Activated CD4-positive, alpha-beta T cell treated with anti-CD3 and anti-CD28 coated beads, Interleukin-2, amount 50 U/mL, for 48 hours (primary cell): ENCODE measurements at places on chromosomes 6 and 20.

- DNase-seq, result no peak
Measured at GRCh38 chr6:149129371-149130077, 188.0 kb upstream of the TAB2 start.

DNA sequence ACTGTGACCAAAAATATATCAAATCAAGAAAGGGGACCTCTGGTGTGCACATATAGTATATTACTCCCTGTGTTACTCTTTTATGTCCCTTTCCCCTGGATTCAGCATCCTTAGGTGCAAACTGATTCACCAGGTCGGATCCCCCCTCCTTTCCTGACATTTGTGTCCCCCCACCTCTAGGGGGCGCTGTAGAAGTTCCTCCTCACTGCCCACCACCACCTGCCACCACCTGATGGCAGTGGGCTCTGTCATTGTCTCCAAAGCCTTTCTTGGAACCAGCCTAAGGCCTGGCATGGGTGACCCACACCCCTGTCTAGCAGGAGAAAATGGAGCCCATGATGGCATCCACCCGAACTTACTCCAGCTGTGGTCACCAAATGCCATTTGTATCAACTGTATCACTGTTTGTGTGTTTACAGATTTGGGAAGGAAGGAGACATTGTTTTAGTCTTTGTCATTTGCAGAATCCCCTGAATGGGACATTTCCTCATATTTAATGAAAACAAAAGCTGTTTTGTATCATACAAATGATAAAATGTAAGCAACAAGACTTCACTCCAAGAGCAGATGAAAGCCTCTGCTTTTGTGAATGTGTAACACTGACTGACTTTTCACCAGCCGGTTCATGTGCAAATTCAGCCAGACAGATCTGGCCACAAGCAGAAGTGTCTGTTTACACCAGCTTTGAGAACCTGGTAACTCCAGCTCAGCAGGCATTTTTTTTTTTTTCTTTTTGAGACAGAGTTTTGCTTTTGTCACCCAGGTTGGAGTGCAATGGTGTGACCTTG lies 66.2 kb downstream of the ARMC2 start:
- peak; percentile 47 for DNase-seq

DNA sequence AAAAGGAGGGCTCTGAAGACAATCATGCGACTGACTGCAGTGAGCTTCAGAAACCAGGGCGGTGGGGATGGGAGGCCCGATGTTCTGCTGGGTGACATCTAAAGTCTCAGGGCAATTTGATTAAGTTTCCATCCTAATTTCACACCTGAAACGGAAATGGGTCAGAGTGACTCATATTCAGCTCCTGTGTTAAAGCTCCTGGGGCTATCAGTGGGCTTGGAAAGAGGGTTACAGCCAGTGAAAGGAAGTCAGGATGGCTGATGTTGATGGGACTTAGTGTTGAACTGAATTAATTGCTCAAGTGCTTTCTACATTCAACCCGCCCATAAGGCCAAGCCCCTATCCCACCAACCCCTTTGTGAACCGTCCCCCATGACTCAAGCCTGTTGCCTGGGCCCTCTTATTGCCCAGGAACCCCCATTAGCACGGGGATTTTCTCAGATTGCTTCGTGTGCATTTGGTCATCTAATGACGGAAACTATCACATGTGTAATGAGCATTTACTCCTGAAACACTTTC lies 47.1 kb upstream of the TBC1D7 start:
- DNase-seq, result peak; percentile 58

DNA sequence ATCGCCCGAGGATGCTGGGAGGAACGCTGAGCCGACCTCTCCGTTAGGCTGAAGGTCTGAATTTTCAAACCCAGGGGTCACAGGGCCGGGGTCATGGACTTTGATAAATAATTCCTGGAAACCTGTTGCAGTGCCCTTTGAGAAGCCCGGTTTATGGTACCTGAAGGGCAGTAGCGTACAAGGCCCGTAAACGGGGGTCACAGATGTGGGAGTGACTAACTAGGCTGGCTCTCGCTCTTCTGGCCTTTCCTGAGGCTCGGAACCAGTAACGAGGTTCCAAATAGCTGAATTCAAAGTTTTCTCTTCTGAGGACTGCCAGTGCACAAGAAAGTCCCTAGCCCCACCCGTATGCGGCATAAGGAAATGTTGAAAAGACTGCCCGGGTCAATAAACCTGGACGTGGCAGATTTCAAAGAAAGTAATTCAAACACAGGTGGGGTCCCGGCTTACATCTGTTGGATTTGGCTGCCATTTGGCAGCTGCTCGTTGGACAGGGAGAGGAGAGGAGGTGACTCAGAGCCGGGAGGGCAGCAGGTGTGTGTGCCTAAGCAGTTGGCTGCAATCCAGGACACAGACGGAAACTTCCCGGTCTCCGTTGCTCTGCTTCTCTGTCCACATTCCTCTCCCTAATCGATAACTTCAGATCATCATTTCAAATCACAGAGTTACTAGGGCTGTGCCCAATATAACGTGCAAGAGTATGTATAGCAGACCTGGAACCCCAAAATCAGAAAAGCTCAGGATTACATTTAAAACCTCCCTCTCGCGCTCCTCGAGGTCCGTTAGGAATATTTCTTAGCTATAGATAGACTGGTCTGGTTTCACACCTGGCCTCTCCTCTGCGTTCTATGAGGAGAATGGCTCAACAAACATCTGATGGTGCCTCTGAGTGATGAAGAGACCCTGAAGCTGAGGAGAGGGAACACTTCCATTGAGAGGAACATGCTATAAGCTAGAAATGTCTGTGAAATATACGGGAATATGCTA lies 765 bp upstream of the GMDS start:
- DNase-seq, result peak; percentile 41

DNA sequence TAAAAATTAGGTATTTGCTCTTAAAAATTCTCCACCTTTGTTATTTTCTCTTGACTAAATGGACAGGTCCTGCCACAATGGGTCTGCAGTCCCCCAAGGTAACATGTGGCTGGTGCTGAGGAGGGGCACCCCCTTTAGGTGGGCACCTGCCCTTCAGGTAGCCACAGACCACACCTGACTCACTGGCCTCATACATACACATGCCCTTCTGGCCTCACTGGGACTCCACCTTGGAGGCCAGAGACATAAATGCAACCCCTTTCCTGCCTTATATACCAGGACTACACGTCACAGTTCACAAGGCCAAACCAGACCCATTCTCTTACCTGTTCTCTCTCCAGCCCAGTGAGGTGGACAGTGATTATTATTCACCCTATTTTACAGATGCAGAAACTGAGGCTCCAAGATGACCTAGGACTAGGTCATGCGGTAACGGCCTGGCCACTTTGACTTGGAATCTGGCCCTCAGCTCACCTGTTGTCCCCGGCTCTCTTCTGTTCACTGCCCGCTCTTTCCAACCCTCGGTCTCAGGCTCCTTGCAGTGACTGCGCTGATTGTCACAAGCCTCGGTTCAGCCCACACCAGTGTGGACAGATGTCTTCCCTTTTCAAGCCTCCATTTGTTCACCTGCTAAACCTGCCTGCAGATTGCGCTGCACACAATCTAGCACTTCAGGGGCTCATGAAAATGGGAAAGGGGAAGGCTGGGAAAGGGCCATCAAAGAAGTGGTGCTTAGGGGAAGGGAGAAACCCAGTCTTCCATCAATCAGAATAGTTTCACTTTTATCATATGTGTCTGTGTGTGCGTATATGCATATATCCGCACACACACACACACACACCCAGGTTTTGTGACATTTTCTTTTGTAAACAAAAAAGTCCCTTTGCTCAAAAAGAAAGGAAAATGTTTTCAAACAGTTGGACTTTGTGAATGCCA lies 121.7 kb downstream of the BCAS1 start:
- DNase-seq, result no peak

GRCh38 chr20:45306431-45306982 lies at the start of gene RBPJL:
Gene RBPJL, plus strand, starts transcription at chr20:45306840. Its CDS starts 83 bp downstream, at chr20:45306923.
- DNase-seq, result peak; percentile 60

DNA sequence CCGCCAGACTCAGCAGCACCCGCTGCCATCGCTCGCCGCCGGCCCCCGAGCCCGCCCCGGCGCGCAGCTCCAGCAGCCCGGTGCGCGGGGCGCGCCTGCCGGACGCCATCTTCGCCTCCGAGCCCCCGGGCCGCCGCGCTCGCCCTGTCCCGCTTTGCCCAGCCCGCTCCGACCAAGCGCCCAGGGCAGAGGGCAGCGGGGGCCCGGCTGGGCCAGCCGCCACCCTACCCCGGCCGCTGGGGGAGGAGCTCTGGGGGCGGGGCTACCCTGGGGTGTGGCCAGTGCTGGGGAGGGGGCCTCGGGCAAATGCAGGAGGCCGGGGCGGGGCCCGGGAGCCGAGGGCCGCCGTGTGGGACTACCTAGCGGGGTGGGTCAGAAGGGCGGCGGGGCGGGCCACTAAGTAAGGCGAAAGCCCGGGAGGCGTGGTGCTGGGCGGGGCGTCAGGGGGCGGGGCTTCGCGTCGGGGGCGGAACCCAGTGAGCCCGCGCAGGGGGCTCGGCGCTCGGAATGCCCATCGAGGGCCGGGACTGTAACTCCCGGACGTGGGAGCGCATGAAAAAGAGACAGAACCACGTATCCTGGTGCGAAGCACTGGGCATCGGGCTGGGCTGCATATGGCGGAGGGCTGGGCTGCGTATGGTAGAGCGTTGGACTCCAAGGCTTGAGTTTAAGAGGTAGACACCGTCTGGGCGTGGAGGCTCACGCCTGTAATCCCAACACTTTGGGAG lies at the start of gene SNTA1:
Gene SNTA1, minus strand, starts transcription at position 252 of the 728 bp plus-strand sequence. Its CDS starts 143 bp downstream, at position 109.
- DNase-seq, result peak; percentile 95

- DNase-seq, result no peak
Measured at GRCh38 chr6:125149256-125150144, 4.1 kb upstream of the TPD52L1 start.

DNA sequence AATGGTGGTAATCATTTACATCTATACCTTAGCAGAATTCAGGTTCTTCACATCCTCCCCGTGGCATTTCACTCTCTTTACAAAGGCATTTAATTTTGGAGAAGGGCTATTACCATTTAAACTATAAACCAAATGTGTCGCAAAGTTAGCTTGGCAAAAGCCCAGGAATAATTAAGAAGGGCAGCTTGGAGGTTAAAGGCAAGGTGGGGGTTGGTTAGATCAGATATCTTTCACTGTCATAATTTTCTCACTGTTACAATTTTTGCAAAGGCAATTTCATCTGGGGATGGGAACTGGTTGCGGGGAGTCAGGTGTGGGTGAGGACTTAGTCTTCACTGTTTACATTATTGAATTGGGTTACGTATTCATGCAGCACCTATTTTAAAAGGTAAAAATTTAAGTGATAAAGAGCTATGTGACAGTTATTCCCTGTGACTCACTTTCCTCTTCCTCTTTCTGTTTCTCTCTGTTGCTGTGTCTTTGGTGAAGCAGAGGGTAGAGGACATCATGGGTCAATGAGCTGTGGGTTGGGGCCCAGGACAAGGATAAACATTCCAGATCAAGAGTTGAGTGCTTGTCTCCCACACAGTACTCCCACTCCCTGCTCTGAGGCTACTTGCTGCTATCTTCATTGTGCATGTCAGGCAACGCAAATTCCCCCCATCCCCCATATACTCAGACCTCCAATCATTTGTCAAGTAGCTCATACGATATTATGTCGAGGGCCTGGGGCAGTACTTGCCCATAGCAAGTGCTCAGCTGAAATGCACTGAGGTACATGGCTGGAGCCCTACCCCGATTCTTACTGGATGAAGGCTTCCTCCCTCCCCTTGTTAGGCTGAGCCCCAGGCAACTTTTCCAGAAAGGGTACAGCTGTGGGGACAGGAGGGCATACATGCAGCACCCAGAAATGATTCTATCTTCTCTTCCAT lies 223.1 kb upstream of the MYLIP start:
- no peak for DNase-seq

- DNase-seq, result no peak
Measured at GRCh38 chr6:53581856-53582255, 37.0 kb upstream of the GCLC start.

DNA sequence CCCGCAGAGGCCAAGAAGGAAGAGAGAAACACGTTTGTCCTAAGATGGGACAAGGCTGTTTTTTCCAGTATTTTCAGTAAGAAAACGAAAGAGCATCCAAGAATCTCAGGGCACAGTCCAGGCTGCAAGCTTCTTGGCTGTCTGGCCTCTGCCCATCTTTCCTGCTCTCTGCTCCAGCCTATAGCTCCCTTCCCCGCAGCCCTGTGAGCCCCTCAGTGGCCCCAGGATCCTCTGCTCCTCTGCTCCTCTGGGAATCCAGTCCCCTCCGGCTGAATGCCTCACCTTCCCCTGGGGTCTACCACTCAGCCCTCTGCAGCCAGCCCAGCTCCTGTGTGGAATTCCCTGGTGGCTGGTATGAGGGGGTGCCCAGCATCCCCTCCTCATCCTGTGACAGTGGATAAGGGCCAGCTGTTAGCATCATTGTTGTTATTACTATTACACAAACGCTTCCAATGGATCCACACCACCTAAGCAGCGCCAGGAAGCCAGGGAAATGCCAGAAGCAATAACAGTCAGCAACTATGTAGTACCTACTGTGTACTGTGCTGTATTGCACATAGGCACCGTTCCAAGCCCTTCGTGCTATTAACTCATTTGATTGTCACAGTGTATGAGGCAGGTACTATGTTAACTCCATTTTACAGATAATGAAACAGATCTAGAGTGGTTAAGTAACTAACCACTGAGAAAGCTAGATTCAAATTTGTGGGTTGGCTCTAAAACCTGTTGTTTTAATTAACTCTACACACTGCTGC lies 60.3 kb upstream of the PTPN1 start:
- no peak for DNase-seq

GRCh38 chr6:162119341-162119740 lies 608.2 kb downstream of the PRKN start:
- no peak for DNase-seq

GRCh38 chr20:24469116-24469893 lies at the start of gene SYNDIG1:
Gene SYNDIG1, plus strand, starts transcription at chr20:24469629. Its CDS starts 73,469 bp downstream, at chr20:24543098.
- DNase-seq, result no peak

DNA sequence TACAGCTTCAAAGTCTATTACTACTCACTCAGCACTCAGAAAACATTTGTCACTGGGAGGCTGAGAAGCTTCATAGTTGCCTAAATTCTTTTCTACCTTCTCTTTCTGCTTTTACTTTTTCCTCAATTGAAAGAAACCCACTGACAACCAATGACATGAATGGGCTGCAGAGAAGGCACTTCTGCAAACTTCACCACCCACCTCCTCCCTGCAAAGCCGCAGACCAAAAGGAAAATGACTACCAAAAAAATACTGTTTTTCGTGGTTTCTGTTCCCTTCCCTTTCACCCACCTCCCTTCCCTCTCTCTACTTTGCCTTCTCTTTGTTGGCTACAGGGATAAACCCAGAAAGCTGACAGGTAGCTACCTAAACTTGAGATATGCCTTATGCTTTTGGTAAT lies 3.2 kb downstream of the GNAS-AS1 start:
- DNase-seq, result no peak

GRCh38 chr6:43242908-43243663 lies at the start of gene TTBK1:
Gene TTBK1, plus strand, starts transcription at chr6:43243481. Its CDS starts 3,180 bp downstream, at chr6:43246661.
- peak; percentile 44 for DNase-seq

DNA sequence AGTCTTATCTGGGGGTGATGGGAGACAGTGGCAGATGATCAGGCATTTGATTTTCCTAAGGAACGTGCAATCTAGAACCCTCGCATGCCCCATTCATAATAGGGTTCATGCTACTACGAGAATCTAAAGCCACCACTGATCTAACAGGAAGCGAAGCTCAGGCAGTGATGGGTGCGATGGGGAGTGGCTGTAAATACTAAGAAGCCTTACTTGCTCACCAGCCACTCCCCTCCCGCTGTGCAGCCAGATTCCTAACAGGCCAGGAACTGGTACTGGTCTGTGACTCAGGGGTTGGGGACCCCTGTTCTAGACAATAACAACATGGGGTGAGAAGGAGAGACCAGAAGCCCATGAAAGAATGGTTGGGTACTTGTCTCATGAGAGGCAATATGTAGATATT lies 4.5 kb downstream of the TREML4 start:
- DNase-seq, result no peak
